ENCODE measurements at places on chromosomes 3 and 15.

DNA sequence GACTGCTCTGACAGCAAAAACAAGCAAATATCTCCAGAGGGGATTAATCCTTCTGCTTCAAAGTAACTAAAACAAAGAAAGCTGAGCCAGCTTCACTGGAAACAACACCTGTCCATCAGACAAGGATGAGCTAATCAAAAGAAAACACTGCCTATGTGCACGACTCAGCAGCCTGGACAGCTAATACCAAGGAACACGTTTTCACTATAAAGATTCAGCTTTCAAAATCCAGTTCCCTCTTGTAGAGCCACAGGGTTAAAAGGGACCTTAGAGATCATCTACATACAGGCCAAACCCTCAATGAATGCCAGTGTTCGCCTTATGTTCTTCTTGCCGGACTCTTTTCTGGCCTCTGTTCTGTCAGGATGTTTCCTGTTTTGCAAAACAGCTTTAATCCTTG lies 6.9 kb downstream of the TUSC7 start:
- no peak for DNase-seq

GRCh38 chr3:29203851-29204250 lies 77.0 kb upstream of the RBMS3 start:
- DNase-seq: no peak

GRCh38 chr3:122104515-122105194 lies 49.5 kb downstream of the CD86 start:
- DNase-seq: no peak

GRCh38 chr15:74768771-74769342 lies 13.0 kb upstream of the CSK start:
- DNase-seq: peak; percentile 60

GRCh38 chr3:45954306-45954705 lies 11.0 kb downstream of the CXCR6 start:
- no peak for DNase-seq

GRCh38 chr3:194340757-194341400 lies 10.2 kb downstream of the CPN2 start:
- no peak for DNase-seq

GRCh38 chr3:166829896-166830295 lies 550.2 kb downstream of the ZBBX start:
- no peak for DNase-seq

DNA sequence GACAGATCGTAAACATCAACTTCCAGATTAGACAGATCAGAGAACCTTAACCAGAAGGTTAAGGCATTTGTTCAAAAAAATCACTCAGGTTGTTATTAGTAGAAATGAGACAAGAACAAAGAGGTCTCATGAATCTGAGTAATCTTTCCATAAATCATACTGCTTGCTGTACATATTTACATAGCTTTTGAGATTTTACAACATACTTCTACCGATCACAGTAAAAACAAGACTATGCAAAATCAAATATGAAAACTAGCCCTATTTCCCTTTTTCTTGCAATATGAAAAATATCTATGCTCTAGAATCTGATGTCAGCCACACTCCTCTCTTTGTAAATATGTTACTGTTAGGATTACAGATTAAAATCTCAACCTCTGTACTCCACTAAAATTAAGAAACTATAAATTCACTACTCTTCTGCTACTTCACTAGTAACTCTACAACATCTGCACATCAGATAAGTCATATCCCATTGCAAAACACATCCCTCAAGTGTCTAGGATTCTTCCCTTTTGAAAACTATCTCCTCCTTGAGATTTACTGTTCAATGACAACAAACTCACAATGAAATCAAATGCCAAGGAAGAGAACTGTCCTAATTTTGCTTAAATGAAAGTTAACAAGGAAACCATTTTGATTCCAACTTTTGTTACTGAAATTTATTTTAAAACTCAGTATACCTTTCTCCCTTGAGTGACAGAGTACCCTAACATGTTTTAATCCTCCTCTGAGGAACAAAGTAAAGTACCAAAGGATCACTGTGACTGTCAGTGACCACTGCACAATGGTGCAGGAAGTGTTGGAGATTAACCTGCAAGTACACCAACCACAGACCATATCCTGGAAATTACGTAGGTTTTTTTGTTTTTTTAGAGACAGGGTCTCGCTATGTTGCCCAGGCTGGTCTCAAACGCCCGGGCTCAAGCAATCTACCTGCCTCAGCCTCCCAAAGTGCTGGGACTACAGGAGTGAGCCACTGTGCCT lies 12.8 kb downstream of the DCUN1D1 start:
- DNase-seq: peak; percentile 1

DNA sequence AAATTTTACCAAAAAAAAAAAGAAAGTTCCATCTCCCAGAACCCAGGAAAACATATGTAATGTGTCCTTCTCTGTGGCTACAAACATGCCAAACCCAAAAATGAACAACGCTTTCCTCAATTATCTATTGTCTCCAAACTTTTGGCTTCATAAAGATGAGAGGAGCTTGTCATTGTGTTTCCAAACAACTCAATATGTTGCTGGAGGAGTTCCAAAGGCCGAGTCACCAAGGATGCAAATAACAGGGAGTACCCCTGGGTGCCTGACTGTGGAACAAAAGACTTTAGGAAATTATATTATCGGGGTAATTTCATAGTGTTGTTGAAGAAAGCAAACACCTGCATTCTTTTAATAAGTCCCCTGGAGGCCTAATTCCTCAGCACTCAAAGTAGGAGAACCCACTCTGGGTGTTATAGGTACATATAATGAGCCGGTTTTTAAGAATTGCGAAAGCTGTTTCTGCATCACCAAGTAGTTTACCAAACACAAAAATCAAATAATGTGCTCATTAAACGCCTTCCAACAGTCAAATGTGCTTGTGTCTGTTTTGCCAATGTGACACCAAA lies 206.3 kb upstream of the PRICKLE2 start:
- no peak for DNase-seq

GRCh38 chr3:4021162-4021561 lies 221.9 kb downstream of the LRRN1 start:
- no peak for DNase-seq

- DNase-seq: no peak
Measured at GRCh38 chr3:156413293-156413892, 141.5 kb downstream of the SSR3 start.

GRCh38 chr3:52372822-52373504 lies 56.8 kb downstream of the DNAH1 start:
- peak; percentile 52 for DNase-seq

DNA sequence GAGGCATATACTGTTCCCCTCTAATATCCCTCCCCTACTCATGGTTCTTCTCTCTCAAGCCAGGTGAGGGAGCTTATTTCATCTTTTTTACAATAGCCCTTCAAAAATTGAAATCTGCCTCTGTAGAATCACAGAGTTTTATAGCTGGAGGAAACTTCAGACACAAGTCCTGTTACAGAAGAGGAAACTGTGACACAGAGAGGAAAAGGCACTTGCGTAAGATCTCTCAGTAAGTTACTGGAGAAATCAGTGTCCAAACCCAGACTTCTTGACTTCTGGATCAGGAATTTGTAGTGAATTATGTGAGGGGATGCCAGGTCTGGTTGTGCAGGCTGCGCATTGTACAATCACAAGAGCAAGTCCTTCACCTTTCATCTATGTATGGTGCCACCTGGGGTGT lies 4.6 kb downstream of the FGD5 start:
- DNase-seq: no peak

GRCh38 chr3:120742849-120743365 lies 363 bp downstream of the GTF2E1 start:
- no peak for DNase-seq

GRCh38 chr15:63186065-63186464 lies 3.3 kb upstream of the RAB8B start:
- no peak for DNase-seq

GRCh38 chr15:72835294-72835890 lies 51.8 kb upstream of the ADPGK start:
- DNase-seq: no peak

- no peak for DNase-seq
Measured at GRCh38 chr15:66165856-66166255, 87.7 kb downstream of the MEGF11 start.

DNA sequence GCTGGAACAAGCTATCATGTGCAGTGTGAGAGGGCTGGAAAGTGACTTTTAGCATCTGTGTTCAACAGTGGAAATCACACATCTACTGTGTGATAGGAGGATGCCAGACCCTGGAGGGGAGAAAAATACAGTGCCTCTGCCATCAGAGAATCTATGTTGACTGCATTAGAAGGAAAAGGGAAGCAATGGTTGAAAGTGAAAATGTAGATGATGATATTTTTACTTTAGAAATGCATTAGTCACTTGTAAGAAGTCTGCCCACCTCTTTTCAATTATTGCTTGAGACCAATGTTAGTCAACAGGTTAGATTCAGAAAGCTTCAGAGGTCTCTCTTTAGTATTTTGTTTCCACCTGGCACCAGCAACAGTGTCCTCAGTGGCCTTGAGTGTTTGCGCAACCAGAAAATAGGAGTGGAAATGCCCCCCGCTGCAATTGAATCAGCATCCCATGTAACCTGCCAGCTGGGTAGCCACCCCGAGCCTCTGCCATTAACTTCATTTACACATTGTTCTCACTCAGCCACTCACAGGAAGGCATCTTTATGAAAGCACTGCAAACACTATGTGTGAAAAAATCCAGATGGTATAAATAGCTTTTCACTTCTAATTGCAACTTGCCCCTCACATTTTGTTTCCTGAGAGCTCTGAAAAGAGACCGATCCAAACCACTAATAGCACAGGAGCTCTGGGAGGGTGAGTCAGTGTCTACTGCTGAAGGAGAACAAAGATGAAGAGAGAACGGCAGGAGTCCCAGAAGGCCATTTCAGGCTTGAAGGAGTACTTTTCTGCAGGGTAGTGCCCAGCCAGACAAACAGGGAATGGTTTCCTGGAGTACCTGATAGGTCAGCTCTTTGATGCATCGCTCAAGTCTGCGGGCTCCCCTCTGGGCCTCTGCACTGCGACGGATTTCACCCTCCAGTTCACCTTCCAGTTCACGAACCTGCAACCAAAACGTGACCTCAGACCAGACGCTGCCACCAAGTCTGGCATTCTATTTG lies 92.1 kb downstream of the HHLA2 start:
- DNase-seq: no peak

- DNase-seq: no peak
Measured at GRCh38 chr3:174409086-174409743, 449.9 kb upstream of the NAALADL2 start.
